ENCODE measurements at places on chromosomes 6 and 20.

DNA sequence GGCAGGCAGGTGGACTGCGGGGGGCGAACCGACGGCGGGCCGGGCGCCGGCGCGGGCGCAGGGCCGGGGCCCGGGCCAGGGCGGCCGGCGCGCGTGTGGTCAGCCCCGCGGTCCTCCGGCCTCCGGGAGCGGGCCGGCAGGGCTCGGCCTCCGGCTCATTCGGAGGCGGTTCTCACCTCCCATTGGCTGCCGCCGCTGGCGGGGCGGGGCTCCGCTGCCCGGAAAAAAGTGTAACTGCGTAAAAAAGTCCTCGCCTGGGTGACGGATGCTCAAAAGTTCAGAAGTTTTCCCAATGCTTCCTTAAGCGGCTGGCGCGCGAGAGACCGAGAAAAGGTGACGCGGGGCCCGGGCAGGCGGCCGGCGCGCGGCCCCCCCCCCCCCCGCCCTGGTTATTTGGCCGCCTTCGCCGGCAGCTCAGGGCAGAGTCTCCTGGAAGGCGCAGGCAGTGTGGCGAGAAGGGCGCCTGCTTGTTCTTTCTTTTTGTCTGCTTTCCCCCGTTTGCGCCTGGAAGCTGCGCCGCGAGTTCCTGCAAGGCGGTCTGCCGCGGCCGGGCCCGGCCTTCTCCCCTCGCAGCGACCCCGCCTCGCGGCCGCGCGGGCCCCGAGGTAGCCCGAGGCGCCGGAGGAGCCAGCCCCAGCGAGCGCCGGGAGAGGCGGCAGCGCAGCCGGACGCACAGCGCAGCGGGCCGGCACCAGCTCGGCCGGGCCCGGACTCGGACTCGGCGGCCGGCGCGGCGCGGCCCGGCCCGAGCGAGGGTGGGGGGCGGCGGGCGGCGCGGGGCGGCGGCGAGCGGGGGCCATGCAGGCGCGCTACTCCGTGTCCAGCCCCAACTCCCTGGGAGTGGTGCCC lies at the start of gene FOXC1:
Gene FOXC1 (plus strand): TSS at position 268 of the 849 bp plus-strand sequence. CDS start 531 bp downstream, at position 799.
- DNase-seq = peak; percentile 94

DNA sequence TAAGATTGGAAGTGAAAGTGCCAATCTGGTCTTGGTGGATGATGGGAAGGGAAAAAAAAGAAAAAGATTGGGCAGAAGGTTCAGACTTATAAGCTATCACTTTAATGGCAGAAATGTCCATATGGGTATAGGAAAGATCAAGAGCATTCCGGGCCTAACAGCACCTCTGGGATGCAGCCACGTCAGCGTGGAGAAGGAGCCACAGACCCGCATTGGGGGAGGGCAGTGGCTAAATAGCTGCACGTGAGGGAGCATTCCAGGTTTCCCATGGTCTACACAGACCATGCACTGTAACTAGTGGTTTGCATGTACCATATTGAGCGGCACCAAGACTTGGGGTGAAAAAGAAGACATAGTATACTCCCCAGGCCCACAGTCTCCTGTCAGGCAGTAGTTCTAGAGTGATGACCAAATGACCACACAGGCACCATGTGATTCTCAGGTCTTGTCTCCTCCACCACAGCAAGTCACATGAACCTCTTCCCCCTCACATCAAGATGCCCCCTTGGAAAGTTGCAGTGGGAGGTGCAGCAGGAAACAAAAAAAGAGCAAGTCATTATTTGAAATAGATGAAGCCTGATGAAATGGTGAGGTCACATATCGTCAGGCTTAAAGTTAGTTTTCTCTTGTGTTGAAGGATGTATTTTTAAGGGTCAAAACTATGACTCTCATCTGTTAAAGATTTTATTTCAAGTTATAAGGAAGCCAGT lies 94.4 kb upstream of the TNFAIP3 start:
- no peak for DNase-seq

- DNase-seq = no peak
Observed at GRCh38 chr20:52838510-52839241, 133.5 kb upstream of the TSHZ2 start.

- DNase-seq = no peak
Observed at GRCh38 chr6:18347866-18348265, 39.3 kb upstream of the RNF144B start.

DNA sequence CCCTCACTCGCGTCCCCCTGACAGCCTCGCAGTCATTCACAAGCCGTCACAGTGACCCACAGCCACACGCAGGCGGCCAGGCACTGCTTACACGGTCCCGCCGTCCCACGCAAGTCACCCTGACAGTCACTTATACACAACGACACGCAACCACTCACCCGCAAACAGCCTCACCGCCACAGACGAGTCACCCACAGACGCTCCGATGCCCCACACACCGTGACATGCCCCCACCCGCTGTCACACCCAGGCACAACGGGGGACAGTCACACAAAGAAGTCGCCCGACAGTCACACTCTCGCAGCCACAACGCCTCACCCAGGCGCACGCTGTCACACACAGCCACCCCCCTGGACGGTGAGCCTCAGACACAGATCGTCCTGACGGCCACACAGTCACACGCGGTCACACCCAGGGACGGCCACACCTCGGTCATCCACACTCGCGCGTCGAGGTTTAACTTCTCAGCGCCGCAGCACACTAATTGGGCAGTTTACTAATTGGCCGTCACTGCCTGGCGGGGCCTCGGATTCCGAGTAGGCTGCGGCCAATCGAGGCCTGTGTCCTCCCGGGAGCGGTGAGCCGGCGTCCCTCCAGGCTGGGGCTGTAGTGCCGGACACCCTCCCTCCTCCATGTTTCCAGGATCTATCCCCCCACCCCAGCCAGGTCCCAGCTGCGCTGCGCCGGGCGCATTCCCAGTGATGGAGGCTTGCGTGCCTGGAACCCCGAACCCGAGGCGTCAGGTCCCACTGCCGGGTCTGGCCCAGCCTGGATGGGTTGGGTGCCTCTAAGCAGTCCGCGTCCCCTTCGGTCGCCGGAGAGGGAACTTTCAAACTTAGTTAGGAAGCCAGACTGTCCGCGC lies 790 bp downstream of the TOX2 start:
- no peak for DNase-seq

GRCh38 chr6:137167702-137168377 lies 5.6 kb downstream of the IL22RA2 start:
- DNase-seq = no peak

- DNase-seq = no peak
Observed at GRCh38 chr6:108556866-108557493, 3.7 kb upstream of the FOXO3 start.

GRCh38 chr6:25753079-25753478 lies 1.5 kb upstream of the SLC17A4 start:
- DNase-seq = no peak

Data from left lung (tissue), 14 donors.